Right renal cortex interstitium (tissue), 3 donors: ENCODE measurements at places on chromosomes 3 and 15. TPM values are rescaled to one million over a fixed set of nuclear protein-coding genes. Genes with fewer than 3 reads are reported as not detected.

Gene CCDC33
- polyA plus RNA-seq, result 3.9 TPM

Gene CCR3
- polyA plus RNA-seq, result 0.21 TPM

Gene TIPIN
- polyA plus RNA-seq, result 15.9 TPM

Gene NRG4
- 5.4 TPM for polyA plus RNA-seq

Gene EPHB1
- polyA plus RNA-seq, result 5.0 TPM

Gene SGO1
- polyA plus RNA-seq, result 9.8 TPM

Gene KY
- polyA plus RNA-seq, result 1.4 TPM

Gene C3orf62
- polyA plus RNA-seq, result 10.0 TPM

Gene CLDND1
- 179 TPM for polyA plus RNA-seq

Gene LRRC2
- 2.3 TPM for polyA plus RNA-seq

Gene SOX14
- not detected for polyA plus RNA-seq

Gene COX17
- polyA plus RNA-seq, result 45.9 TPM

Gene GOLGA6L7
- 0.32 TPM for polyA plus RNA-seq

GRCh38 chr3:29690686-29691353 is 409.9 kb downstream of the RBMS3 start:
- no peak for DNase-seq

DNA sequence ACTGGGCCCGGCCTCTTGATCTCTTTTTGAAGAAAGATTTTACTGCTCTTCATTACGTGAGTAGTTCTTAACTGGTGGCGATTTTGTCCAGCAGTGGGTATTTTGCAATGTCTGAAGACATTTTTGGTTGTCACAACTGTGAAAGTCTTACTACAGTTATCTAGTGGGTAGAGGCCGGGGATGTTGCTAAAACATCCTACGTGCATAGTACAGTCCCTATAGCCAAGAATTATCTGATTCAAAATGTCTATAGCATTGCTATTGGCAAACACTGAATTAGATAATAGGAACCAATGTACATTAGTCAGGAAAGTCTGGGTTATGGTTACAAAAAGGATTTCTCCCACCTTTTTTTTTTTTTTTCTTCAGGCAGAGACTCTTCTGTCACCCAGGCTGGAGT is 38.1 kb downstream of the FOXL2 start:
- DNase-seq, result no peak

DNA sequence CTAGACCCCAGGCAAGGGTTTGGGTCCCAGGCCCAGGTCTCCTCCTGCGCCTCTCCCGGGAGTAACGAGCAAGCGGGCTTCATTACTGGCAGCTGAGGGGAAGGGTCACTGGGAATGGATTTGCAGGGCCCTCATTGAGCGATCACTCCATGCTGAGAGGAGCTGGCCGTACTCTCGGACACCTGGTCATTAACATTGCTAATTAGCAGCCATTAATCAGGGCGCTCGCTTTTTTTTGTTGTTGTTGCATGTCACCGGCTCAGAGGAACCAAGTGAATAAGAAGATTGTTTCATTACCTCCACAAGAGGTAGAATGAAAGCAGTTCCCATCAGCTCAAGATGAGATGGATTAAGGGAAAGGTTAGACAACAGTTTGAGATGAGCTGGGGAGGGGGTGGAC is 293.0 kb upstream of the ATP11B start:
- no peak for DNase-seq

DNA sequence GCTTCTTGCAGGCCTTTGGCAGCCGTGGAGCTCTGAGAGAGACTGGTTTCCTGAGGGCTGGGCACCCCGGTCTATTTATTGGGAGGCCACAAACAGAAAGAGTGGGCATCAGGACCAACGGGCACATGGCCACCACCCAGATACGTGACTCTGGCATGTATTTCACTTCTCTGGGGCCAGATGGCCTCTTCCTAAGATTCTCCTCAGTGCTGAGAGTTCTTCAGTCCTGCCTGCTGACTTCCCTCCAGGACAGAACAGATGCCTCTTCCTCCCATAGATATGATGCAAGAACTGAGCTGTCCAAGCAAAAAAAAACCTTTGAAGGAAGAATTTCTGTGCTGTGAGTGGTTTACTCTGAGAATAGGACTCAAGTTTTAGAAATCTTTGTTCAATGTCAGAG is 107.7 kb downstream of the IGF2BP2 start:
- no peak for DNase-seq

GRCh38 chr3:167773584-167773983 is 38.1 kb downstream of the SERPINI1 start:
- DNase-seq, result no peak

GRCh38 chr15:40595773-40596172 is 1.7 kb downstream of the KNL1 start:
- no peak for DNase-seq

GRCh38 chr3:52444860-52445793 is at the start of gene SEMA3G:
Gene SEMA3G (minus strand): TSS chr3:52445103. CDS start chr3:52445027, 76 bp downstream.
- DNase-seq, result no peak

GRCh38 chr15:89578146-89578545 is 2.9 kb downstream of the TICRR start:
- DNase-seq, result no peak

GRCh38 chr3:119181765-119182164 is 8.4 kb downstream of the UPK1B start:
- no peak for DNase-seq

GRCh38 chr15:31262143-31262530 is 64.5 kb upstream of the KLF13 start:
- DNase-seq, result no peak

DNA sequence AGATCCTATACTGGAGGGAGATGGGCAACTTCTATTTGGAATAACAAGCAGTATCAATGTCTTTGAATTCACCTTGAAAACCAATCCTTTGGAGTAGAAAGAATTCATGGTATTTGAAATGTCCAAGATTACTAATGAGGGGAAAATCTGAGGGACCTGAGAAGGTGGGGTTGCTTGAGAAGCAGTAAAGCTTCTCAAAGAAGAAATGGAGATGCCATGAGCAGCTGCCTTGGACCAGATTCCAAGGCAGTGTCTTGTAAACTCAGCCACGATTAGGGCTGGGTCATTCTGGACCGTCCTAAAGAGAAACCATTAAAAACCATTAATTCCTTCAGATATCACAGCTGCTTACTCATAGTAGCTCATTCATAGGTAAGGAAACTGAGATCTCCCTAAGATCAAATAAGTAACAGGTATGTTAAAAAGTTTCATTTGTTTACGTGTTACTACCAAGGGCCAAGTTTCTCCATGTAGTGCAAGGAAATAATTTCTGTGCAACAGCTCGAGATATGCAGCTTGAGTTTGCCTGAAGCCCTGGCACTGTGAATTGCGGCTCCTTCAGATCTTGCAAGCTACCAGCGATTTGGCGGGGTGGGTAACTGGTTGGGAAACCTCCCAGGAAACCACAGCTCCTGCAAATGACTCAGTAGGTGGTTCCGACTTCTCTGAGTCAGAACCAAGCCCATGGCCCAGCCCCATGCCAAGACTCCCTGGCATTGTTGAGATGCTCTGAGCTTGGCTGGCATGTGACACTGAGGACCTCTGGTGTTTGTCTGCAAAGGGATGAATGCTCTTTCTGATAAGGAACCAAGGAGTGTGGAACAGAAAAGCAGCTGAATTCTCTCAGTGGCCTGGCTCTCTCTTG is 296.8 kb downstream of the RORA start:
- DNase-seq, result no peak

DNA sequence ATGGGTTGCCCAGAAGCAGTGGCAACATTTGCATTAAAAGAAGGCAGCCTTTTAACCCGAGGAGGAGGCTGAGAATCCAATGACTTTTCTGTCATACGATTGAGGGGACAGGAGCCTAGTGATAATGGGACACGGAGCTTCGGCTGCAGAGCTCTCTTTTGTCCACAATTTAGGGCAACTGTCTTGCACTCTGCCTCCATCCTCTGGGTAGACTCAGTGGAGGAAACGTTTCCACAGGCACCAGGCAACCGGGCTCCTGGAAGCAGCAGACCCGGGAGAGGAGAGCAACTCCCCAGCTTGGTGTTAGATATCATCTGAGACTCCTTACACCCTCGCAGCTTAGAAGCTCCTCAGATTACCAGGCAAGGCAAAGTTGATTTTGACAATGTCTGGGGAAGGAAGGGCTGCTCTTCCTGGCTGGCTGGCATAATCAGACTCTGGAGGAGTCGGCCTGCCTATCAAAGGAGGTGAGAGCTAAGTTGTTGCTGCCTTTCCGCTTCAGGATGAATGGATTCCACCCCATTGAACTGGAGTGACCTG is 43.5 kb upstream of the RNU6-1 start:
- no peak for DNase-seq

DNA sequence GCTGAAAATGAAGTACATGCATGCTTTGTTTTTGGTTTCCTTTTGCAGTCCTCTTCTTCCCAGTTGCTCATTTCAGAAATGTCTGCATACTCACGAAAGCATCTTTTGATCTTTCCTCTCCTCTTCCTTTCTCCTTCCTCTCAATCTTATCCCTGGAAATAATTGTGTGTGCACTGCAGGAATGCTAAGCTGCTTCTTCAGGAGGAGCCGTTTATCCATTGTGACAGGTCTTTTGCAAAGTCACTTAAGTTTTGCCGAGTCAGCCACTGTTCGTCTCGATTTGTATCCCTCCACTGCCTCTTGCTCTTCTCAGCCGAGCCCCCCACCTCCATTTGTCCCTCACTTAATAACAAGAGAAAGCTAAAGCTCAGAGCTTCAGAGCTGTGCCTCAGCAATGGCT is 597.6 kb downstream of the AGBL1 start:
- DNase-seq, result no peak

GRCh38 chr3:135667061-135667460 is 298.5 kb upstream of the PPP2R3A start:
- no peak for DNase-seq

GRCh38 chr15:66816201-66816600 is 114.2 kb downstream of the SMAD6 start:
- DNase-seq, result no peak

DNA sequence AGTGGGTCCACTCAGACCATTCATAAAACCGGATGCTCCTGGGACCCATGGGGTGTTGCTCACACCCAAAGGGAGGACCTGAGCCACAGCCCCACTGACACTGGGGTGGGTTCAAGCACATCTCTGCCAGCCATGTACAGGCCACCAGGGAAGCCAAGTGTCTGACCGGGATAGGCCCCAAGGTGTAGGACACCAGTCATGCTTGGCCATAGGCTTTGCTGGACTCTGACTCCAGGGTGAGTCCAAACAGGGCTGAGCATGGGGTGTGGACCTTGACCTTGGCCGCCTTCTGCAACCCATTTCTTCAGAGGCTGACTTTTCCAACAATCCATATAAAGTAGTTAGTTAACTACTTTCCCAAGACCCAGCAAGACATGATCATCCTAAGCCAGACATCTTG is 31.4 kb upstream of the DUSP7 start:
- DNase-seq, result no peak

DNA sequence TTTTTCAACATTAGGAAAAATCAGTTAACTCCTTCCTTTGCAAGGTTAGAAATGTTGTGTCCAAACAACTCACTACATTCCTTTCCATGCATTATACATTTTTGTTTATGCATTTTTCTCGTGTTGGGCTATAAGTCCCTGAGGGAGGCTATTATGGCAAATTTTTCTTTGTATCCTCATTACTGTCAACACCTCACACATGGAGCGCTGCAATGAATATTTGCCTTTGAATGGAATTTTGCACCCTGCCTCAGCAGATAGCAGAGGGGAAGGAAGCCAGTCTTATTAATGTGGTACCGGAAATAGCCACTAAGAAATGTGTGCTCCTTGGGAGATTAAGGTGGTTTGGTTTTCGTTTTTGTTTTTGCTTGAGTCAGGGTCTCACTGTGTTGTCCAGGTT is 134.7 kb downstream of the THSD4 start:
- no peak for DNase-seq

DNA sequence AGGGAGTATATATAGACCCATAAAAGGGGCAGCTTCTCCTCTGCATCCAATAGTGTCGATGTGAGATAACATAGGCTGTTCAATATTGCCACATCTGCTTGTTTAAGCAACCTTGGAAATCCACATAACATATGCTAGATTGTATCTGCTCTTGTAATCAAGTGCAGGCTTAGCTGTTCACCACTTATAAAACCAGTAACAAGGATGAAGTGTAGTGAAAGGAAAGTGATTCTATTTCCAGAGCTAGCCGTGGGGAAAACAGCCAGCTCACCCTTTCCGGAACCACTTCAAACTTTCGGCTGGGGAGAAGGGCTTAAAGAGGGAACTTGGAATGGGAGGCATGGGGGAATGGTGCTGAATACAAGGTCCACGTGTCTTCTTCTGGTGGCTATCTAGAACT is 204.0 kb downstream of the TAFA4 start:
- DNase-seq, result no peak

DNA sequence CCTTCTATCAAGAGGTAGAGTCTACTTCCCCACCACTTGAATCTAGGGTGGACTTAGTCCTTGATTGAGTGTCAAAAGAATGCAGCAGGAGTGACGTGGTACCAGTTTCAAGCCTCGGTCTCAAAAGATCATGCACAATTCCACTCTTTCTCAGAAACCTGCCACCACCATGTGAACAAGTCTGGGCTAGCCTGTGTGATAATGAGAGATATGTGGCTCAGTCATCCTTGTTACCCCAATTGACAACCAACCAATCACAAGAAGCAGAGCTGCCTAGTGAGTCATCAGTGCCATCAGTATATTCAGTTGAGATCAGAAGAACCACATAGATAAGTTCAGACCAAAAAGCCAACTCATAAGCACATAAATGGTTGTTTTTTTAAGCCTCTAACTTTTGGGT is 374.5 kb downstream of the IL20RB start:
- DNase-seq, result no peak

- no peak for DNase-seq
Measured at GRCh38 chr3:8597219-8597853, 47.3 kb downstream of the SSUH2 start.

GRCh38 chr3:64685800-64686445 is 1.9 kb downstream of the ADAMTS9 start:
- peak; percentile 92 for DNase-seq

GRCh38 chr3:169661361-169662131 is 2.0 kb downstream of the MECOM start:
- peak; percentile 41 for DNase-seq

DNA sequence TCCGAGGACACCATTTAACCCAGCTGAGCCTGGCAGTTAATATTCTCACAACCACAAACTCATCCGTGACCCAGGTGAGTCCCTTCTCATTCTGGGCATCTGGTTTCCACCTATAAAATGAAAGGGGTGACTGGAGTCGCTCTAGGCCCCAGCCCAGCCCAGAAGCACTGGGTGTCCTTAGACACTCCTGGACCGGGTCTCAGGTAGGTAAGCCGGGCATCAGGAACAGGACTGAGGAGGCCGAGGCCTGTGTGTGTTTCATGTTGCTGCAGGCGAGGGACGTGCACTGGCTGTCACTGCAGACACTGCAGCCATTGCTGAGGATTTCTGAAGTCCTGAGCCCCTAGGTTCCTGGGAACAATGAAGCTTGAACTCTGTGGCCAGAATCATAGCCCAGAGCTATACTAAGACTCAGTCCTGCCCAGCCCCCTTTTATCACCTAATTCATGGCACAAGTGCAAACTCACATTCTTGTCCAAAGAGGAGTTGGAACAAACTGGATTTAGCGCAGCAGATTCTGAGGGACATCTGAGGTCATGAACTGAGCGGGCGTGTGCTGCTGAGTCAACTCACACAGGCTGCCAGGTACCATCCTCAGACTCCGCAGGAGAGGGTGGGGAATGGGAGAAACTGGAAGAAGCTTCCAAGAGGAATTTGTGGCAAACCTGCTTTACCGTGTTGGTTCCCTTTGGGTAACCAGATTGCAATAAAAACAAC is 184.9 kb downstream of the FAM43A start:
- DNase-seq, result no peak
